ENCODE measurements at places on chromosomes 11 and 22. TPM values are rescaled to one million over a fixed set of nuclear protein-coding genes. Genes with fewer than 3 reads are reported as not detected.

OR5A1 gene
- not detected for total RNA-seq

CRYAB gene
- total RNA-seq = not detected

GRCh38 chr11:39205236-39205995 lies 2254.0 kb downstream of the LRRC4C start:
- no peaks in the 10 kb centered on the region for H3K27me3 ChIP-seq
- H3K4me3 ChIP-seq = no peak overlapping the region
- DNase-seq = no peak
- H3K4me1 ChIP-seq = no peaks in the 10 kb centered on the region

DNA sequence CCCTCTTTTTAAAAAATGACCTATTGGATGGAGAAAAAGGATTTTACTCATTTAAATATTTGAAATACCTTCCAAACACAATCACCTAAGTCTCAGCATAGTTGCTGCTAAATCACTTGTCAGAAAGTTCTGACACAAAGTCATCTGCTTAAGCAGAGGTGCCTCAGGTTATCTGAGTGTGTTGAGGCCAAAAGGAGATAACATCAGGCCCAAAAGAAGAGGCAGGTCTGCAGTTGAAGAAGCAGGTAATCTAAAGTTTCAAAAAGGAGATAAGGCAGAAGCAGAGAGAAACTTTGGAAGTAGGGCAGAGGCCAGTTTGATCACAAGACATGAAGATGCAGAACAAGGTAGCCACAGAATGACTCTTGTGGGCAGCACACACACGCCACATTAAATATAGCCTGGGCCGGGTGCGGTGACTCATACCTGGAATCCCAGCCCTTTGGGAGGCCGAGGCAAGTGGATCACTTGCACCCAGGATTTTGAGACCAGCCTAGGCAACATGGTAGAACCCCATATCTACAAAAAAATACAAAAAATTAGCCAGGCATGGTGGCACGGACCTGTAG lies 175.7 kb upstream of the API5 start:
- no peaks in the 10 kb centered on the region for H3K27me3 ChIP-seq
- H3K36me3 ChIP-seq = no peaks in the 10 kb centered on the region
- DNase-seq = no peak
- H3K4me3 ChIP-seq = no peak overlapping the region
- H3K4me1 ChIP-seq = no peaks in the 10 kb centered on the region

Measured in activated CD8-positive, alpha-beta T cell treated with anti-CD3 and anti-CD28 coated beads for 36 hours (primary cell).